Activated CD4-positive, alpha-beta T cell treated with anti-CD3 and anti-CD28 coated beads for 48 hours (primary cell): ENCODE measurements at places on chromosomes 3 and 15.

DNA sequence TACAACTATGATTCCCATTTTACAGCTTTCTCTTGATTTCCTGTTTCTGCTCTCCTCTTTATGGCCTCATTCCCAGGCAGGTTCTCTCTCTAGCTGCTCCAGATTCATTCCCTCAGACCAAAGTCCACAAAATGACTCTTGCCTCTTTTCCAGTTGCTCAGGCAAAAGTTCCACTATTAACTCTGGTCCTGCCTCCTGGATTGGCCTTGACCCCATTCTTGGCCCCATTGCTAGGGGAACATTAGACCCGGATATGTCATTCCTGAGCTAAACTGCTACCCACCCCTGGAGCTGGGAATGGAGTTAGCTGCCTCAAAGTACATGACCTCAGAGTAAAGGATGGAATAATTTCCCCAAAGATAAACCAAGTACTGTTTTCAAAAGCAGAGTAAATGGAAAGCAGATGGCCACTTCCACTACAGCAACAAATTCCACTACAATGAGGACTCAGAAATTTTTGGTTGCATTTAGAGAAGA is 73.0 kb upstream of the GAP43 start:
- no peak for DNase-seq

- no peak for DNase-seq
Measured at GRCh38 chr15:59315914-59316451, 56.7 kb downstream of the MYO1E start.

GRCh38 chr3:165981318-165981717 is 144.1 kb upstream of the BCHE start:
- DNase-seq, result no peak

DNA sequence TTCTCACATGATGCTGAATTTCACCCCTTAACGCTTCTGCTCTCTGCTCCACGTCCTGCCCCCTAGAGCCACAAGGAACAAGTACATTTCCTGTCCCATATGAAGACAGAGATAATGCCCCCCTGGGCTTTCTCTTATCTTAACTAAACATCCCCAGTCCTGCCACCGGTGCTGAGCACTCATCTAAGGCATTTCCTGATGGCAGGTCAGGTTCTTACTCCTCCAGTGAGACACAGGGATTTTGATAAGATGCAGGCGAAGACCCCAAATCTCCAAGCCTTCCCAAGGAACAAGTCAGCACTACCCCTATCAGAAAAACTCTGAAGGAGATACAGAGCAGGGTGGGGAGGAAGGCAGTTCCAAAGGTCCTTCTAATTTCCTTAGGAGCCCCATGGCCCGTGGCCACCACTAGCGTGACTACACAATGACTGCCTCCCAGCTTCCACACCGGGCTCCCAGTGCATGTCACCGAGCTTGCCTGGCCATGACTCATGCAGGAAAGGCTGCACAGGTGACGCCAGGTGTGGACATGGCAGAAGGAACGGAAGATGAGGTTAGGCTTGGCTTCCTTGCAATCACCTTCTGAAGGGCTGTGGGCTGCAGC is 152.9 kb downstream of the XXYLT1 start:
- DNase-seq, result no peak

DNA sequence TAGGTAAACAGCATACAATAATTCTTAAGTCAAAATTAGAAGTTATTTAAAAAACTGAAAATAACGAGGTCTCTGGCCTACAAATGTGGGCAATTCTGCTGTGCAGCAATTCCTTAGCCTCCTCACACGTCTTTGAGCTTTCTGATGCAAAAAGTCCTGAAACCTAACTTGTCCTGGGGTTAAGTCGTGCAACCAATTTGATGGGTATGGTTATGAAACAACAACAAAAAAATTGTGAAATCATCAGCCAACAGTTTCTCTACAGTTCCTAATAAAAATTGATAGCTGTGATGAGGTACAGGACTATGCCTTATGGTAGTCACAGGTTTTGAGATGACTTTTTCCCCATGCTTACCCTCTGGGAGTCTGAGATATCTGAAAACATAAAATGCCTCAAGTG is 6.5 kb upstream of the GLB1 start:
- no peak for DNase-seq

- DNase-seq, result no peak
Measured at GRCh38 chr15:69504352-69505040, 51.9 kb downstream of the RPLP1 start.

- peak; percentile 88 for DNase-seq
Measured at GRCh38 chr15:31328428-31328968, 1.9 kb downstream of the KLF13 start.

DNA sequence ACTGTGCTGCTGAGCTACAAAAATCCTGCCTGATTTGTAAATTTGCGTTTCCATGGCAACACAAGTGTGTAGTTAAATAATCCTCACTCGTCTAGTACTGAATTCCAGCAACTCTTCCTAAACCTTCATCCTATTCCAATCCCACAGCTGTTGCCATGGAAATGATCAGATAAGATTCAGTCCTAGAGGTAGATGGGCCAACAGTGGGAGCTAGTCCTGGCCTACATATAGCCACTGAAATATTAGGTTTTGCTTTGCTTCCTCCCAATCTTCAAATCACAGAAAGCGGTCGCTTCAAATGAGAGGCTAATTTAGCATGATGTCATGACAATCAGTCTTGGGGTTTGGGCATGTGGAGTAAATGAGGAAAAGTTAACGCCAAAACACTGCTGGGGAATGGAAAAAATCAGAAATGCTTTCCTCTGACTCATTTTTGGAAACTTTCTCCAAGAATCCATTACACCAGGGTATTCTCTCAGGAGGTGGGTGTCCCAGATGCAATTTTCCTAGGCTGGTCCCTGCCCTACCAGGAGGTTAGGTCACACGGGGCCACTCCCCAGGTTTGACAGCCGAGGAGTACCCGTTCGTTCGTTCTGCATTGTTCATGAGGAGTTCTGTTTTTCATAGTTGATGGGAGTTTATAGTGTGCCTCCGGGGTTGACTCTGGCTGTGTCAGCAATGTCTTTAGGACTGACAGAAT is 159.2 kb upstream of the SLCO3A1 start:
- no peak for DNase-seq

GRCh38 chr3:49519296-49519695 is 35.0 kb upstream of the BSN start:
- no peak for DNase-seq

DNA sequence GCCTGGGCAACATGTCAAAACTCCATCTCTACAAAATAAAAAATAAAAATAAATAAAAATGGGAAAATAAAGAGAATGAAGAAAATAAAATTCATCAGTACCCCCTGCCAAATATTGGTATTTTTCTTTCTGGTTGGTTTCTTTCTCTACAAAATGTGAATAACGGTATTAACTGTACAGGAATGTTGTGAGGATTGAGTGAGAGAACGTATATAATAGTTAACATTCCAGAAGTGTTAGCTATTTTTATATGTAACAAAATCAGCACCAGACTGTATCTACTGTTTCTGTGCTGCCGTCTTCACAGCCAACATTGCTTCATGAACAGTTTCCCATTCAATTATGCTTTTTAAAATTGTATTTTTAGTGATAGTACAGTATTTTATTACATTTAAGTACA is 25.5 kb upstream of the RNU6-1 start:
- DNase-seq, result no peak

DNA sequence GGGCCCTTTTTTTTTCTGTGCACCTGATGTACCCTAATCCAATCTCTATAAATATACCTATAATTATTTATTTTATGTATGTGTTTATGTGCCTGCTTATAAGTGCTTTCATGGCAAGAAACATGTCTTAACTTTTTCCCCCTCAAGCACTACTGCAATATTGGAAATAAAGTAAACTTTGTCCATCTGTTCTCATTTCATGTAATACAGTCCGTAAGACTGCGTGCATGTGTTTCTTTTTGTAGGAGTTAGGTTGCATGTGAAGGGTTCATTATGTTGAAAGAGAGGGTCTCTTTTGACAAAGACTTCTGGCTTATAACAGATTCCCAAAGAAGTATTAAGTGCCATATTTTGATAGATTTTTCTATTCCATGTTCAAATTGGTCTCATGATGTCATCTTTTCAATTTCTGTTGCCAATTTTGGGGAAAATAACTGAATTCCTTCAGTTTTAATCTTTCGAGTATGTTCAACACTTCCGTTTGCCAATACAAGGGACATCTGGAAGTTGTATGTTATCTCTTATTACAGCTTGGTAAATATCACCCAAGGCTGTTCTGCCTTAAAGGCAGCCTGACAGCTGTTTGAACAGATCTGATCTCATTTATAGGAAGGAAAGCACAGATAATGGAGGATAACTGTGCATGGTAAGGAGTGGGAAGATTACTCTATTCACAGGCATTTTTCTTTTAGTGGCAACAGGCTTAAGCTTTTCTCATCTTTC is 273.1 kb upstream of the SGO1 start:
- no peak for DNase-seq

- DNase-seq, result no peak
Measured at GRCh38 chr3:124767264-124767663, 37.0 kb downstream of the UMPS start.

DNA sequence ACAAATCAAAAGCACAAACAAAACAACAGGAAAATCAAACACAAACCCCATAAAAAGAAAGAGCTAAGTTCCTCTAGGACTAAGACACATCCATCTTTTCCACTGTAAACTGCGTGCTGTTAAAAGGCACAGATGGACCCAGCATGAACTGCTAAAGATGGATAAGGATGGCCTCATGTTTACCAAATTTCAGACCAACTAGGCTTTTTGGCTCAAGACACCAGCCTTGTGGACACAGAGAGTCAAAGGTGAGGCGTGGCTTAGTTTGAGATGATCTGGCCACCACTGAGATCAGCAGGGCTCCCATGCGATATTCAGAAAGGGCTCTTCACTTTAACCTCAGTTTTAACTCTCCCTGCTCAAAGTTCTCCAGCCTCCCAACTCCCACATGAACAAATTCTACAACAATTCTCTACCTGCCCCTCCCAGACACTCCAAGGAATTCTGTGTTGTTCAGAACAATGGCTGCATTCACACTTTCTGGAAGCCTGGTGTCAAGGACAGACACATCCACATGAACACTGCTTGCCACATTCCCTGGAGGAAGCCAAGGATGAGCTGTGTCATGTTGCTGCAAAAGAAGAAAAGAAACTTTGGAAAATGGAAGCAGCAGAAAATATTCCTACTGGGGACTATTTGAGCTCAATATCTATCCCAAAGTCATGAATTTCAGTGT is 198.4 kb upstream of the LRRN1 start:
- DNase-seq, result no peak

DNA sequence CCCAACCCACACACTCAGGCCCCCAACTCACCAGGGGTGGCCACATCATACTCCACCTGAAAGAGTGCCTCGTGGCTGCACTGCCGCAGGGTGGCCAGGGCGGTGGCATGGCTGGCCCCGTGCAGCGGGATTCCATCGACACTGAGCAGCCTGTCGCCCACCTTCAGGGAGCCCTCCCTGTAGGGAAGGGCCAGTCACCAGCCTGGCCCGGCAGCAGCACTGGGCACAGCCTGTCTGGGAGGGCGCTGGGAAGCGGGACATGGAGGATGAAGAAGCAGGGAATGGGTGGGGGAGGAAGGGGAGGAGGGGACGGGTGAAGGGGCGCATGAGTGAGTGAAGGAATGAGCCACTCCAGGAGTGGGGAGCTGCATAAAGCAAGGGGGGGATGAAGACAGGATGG is 18.5 kb downstream of the GRIP2 start:
- DNase-seq, result no peak

GRCh38 chr3:81295906-81296577 is 465.4 kb downstream of the GBE1 start:
- DNase-seq, result no peak

DNA sequence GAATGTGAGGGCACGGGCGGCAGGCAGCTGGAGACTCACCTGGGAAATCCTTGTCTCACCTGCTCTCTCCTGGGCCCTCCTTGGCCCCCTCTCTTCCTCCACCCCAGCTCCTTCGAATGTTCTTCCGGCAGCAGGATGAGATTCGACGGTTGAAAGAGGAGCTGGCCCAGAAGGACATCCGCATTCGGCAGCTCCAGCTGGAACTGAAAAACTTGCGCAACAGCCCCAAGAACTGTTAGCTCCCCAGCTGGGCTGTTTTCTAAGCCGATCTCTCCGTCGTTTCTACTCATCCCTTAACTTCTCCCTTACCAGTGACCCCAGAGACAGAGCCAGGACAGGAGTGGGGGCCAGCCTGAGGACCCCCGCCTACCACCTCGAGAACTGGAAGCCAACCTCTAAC is 95.0 kb downstream of the ANP32A start:
- no peak for DNase-seq

GRCh38 chr15:78212546-78213424 is 21.6 kb downstream of the ACSBG1 start:
- no peak for DNase-seq

GRCh38 chr3:78919021-78919755 is 848.6 kb downstream of the ROBO1 start:
- DNase-seq, result no peak

DNA sequence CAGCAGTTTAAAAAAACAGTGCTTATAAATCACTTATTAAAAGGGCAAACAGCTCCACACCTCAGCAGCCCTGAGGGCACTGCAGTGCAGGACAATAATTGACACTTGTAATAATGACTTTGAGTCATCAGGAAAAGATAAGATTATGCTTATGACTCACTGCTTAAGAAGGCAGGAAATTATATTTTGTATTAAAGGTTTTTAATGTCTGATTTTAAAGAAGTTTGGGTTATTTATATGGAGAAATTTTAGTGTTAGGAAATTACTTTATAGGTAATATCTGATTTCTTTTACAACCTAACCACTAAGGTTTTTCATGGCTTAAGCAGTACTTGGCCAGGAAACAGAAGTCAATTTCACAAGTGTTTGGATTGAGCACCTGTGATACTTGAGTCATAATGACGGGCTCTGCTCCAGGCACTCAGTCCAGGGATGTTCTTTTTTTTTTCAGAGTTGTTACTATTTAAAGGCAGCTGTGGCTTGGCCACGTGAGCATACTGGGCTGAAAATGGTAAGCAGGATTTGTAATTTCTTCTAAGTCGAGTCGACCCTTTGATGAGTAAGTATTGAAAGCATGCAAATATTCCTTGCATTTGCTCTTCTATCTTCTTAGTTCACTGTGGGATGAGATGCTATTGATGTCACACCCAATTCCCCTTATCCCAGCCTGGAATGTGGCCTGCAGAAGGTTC is 21.6 kb upstream of the SLC6A20 start:
- no peak for DNase-seq

GRCh38 chr3:148992027-148992634 is 791 bp downstream of the GYG1 start:
- peak; percentile 42 for DNase-seq

DNA sequence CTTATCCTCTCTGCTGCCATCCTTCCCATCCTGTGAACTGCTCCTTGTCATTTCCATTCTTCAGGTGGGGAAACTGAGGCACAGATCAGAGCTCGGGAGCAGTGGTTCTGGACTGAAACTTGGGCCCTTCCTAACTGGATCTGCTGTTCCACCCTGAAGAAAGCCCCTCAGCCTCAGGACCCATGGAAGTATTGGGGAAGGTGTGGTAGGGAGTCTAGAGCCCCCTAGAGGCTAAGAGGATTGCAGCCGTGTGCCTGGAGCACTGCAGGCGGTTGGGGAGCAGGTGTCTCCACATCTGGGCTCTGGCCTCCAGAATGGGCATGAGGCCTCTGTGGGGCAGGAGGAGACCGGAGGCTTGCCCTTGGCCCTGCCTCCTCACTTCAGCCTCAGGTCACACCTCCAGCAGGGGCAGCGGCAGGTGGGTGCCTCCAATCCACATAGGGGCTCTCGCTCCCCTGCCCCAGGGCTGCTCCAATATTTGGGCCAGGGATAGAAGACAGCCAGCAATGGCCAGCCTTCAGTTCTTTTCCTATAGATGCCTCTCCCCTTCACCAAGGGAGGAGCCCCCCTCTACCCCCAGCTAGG is 28.1 kb downstream of the DNAJB8 start:
- DNase-seq, result no peak

GRCh38 chr3:106789276-106789675 is 588.0 kb upstream of the CCDC54 start:
- no peak for DNase-seq
